ENCODE measurements at places on chromosomes 7 and 10. TPM values are rescaled to one million over a fixed set of nuclear protein-coding genes. Genes with fewer than 3 reads are reported as not detected.
A peak's percentile ranks its signal among the peaks of the same experiment; 100 is the strongest.

GRCh38 chr10:114905450-114905849 is 32.5 kb upstream of the TRUB1 start:
- no peaks in the 10 kb centered on the region for H3K36me3 ChIP-seq
- H3K27me3 ChIP-seq: no peaks in the 10 kb centered on the region
- no peaks in the 10 kb centered on the region for H3K4me1 ChIP-seq
- H3K27ac ChIP-seq: no peak overlapping the region
- no peak overlapping the region for H3K4me3 ChIP-seq

Gene JCAD
- 10.9 TPM for total RNA-seq

Gene NACAD
- total RNA-seq: 1.1 TPM

DNA sequence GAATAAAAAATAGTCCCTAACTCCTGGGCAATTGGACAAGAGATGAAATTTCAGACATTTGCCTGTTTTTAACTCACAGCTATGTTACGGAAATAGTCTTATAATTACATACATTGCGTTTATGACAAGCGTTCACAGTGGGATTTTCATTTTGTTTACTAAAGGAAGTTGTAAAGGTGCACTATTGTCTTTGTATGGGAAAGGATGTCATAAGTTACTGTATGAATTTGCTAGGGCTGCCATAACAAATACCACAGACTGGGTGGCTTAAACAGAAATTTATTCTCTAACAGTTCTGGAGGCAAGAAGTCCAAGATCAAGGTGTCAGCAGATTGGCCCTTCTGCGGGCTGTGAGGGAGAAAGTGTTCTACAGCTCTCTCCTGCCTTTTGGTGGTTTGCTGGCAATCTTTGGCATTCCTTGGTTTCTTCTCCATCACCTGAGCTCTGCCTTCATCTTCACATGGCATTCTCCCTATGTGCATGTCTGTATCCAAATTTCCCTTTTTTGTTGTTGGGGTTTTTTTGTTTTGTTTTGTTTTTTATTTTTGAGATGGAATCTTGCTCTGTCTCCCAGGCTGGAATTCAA is 5.6 kb downstream of the NFE2L3 start:
- no peaks in the 10 kb centered on the region for H3K4me1 ChIP-seq
- H3K4me3 ChIP-seq: no peak overlapping the region
- H3K27ac ChIP-seq: no peak overlapping the region
- no peaks in the 10 kb centered on the region for H3K36me3 ChIP-seq

Gene OPALIN
- total RNA-seq: not detected

GRCh38 chr7:31955021-31955420 is 115.2 kb downstream of the PDE1C start:
- H3K36me3 ChIP-seq: no peaks in the 10 kb centered on the region
- H3K4me1 ChIP-seq: no peaks in the 10 kb centered on the region
- no peak overlapping the region for H3K4me3 ChIP-seq
- H3K27me3 ChIP-seq: no peaks in the 10 kb centered on the region
- no peak for DNase-seq

- DNase-seq: no peak
- no peaks in the 10 kb centered on the region for H3K4me1 ChIP-seq
- H3K36me3 ChIP-seq: no peaks in the 10 kb centered on the region
Observed at GRCh38 chr7:133568544-133568943, 315.7 kb downstream of the EXOC4 start.

DNA sequence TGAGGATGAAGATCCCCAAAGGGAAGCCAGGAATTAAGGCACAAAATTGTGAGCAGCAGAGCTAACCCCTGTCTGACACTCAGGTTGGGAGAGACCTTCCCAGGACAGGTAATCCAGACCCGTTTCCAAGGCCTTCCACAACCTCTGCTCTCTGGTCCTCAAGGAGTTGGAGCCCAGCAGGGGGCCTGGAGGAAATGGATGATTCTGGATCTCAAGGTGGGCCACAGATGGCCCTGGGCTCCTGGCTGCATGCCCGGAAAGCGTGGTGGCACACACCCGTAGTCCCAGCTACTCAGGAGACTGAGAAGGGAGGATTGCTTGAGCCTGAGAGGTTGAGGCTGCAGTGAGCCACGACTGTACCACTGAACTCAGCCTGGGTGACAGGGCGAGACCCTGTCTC is 42.3 kb downstream of the DPYSL4 start:
- no peaks in the 10 kb centered on the region for H3K4me1 ChIP-seq
- no peaks in the 10 kb centered on the region for H3K27me3 ChIP-seq
- no peak overlapping the region for H3K27ac ChIP-seq
- H3K36me3 ChIP-seq: no peaks in the 10 kb centered on the region
- no peak for DNase-seq

GRCh38 chr7:92641921-92642511 is 51.8 kb upstream of the FAM133B start:
- H3K4me1 ChIP-seq: peaks cover 11% of the 10 kb centered on the region
- no peak for DNase-seq
- H3K27me3 ChIP-seq: no peaks in the 10 kb centered on the region
- H3K36me3 ChIP-seq: no peaks in the 10 kb centered on the region
- H3K4me3 ChIP-seq: no peak overlapping the region

DNA sequence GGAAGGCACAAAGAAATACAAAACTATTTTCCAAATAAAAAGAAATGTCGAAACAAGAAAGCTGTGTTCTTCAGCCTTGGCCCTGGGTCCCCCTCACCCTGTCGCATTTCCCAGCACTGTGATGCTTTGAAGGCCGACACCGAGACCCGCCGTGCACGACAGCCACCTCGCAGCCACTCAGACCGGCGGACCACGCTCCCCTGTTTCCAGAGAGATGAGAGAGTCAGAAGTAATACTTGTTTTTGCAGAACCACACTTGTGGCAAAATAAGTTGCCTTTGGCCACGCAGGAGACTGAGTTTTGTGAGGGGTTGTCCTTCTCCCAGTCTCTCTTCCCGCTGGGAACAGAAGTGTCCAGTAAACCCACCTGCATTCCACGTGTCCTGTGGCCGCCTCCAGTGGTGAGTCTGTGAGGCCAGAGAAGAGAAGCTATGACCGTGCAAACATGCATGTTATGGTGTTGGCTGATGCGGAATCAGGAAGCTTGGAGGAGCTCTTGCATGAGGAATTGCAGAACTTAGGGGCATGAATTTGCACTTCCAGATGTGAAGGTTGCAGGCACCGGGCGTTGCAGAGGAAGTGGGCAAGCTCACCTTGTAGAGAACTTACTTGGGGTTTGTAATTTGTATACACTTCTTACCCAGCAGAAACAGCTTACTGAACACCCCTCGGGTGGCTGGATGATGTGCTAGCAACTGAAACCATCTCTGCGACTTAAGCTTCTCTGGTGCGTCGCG is 194.5 kb downstream of the EBF3 start:
- DNase-seq: no peak
- H3K27ac ChIP-seq: no peak overlapping the region
- no peaks in the 10 kb centered on the region for H3K27me3 ChIP-seq
- no peaks in the 10 kb centered on the region for H3K36me3 ChIP-seq

DNA sequence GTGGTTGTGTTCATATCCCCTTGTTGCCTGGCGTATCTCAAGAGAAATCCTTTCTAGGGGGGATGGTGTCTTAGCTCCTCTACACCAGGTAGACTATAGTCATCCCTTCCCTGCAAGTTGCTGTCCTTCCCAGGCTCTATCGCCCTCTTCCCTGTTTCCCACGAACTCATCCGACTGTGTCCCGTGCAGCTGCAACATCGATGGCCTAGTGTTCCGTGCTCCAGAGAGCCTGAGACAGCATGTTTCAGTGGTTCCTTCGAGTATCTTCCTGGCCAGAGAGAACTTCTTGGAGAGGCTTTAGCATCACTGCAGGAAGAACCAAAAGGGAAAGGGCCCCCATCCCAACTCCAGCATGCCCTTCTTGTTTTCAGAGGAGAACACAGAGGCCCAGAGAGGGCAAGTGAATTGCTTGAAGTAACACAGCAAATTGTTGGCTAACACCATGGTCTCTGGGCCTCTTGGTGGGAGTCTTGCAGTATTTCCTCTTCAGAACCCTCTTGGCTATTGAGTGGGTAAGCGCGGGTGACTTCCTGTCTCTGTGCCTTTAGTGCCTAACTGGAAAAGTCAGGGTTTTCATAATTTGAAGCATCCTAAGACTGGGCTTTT is 162.9 kb downstream of the RGS10 start:
- H3K36me3 ChIP-seq: no peaks in the 10 kb centered on the region
- peak; percentile 22 for DNase-seq
- peak overlapping the region; percentile 91 for H3K27ac ChIP-seq
- peaks cover 10% of the 10 kb centered on the region for H3K4me1 ChIP-seq
- no peak overlapping the region for H3K4me3 ChIP-seq
- H3K27me3 ChIP-seq: no peaks in the 10 kb centered on the region

DNA sequence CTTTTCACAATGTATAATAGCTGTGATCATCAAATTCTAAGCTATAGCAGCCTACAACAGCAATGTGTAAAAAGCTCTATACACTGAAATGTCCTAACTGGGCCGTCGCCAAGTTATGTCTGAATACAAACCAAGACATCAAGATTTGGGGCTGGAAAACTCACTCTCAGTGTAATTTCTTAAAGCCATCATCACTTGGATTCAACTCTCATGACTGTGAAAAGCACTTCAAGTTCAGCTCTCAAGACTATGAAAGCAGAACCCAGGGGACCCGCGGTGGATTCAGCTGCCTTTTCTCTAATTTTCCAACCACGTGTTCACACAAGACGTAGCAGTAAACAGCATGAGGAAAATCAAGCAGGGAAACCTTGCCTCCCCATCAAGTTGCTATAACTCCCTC is 15.8 kb upstream of the ZNRF2 start:
- DNase-seq: no peak
- H3K36me3 ChIP-seq: no peaks in the 10 kb centered on the region
- no peaks in the 10 kb centered on the region for H3K27me3 ChIP-seq
- H3K4me3 ChIP-seq: no peak overlapping the region
- H3K27ac ChIP-seq: no peak overlapping the region

DNA sequence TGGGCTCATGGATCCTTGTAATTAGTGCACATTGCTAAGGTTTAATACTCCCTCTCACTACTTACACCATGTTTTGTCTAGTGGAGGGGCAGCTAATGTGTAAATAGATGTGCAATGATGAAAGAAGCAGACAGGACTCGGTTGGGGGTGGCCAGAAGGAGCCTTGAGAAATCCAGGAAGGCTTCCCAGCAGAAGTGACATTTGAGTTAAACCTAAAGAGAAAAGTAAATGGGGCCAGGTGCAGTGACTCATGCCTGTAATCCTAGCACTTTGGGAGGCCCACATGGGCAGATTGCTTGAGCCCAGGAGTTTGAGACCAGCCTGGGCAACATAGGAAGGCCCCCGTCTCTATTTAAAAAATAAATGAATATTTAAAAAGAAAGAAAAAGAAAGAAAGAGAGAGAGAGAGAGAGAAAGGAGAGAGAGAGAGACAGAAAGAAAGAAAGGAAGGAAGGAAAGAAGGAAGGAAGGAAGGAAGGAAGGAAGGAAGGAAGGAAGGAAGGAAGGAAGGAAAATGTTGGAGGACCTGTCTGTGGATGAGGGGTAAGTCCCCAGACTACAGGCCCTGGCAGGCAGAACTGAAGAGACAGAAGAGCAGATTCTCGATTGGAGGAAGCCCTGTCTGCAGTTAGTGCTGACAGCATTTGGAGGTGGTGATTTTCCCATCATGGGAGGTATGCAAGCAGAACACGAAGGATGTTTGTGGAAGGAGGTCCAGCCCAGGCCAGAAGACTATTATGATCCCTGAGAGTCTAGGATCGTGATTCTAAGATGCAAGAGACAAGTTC is 3.6 kb downstream of the ELN start:
- H3K27me3 ChIP-seq: no peaks in the 10 kb centered on the region
- no peak overlapping the region for H3K4me3 ChIP-seq
- H3K27ac ChIP-seq: peak overlapping the region; percentile 72
- DNase-seq: no peak
- peaks cover 49% of the 10 kb centered on the region for H3K4me1 ChIP-seq
- no peaks in the 10 kb centered on the region for H3K36me3 ChIP-seq
